ENCODE measurements at places on chromosomes 11 and 22.

- peak; percentile 67 for DNase-seq
Measured at GRCh38 chr11:60971520-60971919, at the start of gene CD6. Gene CD6, plus strand, starts transcription at chr11:60971680. Its CDS starts 186 bp downstream, at chr11:60971866.

- DNase-seq, result peak; percentile 89
Measured at GRCh38 chr22:23849009-23850006, 8.4 kb upstream of the SLC2A11 start.

GRCh38 chr11:10875430-10876021, 17.7 kb upstream of the ZBED5 start:
- no peak for DNase-seq

GRCh38 chr11:124296016-124296415, 17.7 kb downstream of the OR8D1 start:
- DNase-seq, result no peak

DNA sequence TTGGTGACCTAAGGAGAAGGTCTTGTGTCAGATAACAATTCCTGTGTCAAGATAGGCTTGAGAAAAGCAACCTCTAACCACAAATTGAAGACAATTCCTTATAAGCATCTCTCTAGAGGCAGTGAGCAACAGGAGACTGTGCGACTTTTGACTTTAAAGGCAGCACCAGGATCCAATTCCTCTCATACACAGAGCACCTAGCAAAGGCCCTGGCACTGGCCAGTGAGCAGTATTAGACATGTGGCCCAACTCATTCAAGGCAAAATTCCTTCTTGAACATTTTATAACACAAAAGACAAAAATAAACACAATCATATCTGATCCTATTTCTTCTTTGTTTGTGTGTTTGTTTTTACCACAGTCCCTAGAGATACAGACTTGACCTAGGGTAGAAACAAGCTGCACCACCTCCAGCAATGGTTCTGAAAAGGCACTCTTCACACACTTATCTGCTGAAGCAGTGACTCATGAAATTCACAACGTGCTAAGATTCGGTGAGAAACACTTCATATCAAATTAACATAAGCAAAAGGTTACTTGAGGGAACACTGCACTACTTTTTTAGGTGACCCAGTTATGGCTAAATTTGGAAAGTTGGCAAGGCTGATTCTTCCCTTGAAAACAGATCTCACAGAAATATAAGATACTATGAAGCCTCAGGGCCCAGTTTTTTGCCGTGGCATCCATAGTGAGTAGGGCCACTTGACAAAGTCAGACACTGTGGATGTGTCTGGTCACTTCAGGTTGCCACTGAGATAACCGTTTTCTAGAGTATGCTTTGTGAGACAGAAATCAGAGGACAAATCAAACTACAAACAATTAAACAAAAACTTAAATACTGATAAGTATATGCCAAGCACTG, 1018.9 kb downstream of the DLG2 start:
- DNase-seq, result no peak

DNA sequence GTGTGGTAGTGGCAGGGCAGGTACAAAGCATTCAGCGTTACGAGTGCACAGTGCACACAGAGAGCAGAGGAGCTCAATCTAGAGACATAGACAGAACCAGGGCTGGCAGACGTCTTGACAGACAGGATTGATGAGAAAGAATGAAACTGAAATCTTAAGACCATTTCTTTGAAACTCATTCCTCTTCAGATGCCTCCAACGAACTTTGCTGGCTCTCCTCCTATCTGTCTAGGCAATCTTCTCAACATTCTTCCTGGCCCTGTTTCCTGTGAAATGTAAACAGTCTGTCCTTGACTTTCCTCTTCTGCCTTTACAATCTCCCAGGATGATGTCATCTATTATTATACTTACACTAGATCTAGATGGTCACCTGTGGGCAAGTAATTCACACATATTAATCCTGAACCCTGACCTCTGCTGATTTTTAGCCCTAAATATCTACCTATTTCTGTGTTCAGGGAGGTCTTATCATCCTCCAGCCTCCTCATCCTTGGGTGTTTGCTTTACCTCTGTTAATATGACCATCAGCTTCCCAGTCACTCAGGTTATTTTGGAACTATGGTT, 119.5 kb downstream of the ENTHD1 start:
- peak; percentile 12 for DNase-seq

- no peak for DNase-seq
Measured at GRCh38 chr22:29109822-29110221, 37.0 kb downstream of the KREMEN1 start.

DNA sequence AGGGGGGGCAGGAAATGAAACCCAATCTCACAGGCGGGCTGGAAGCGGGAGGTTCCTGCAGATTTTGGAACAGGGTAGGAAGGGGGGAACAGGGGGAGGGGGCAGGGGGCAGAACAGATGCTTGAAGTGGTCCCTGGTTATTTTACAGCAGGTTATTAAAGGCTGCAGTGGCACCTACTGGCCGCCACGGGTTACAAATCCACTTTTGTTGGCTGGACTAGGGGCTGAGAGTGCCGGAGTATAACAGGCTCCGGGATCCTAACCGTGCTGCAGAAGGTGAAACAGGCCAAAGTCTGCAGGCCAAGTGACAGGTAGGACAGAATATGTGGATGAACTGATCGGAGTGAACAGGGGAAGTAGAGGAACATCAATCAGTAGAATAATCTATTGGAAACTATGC, 2.5 kb downstream of the ROBO3 start:
- DNase-seq, result no peak

DNA sequence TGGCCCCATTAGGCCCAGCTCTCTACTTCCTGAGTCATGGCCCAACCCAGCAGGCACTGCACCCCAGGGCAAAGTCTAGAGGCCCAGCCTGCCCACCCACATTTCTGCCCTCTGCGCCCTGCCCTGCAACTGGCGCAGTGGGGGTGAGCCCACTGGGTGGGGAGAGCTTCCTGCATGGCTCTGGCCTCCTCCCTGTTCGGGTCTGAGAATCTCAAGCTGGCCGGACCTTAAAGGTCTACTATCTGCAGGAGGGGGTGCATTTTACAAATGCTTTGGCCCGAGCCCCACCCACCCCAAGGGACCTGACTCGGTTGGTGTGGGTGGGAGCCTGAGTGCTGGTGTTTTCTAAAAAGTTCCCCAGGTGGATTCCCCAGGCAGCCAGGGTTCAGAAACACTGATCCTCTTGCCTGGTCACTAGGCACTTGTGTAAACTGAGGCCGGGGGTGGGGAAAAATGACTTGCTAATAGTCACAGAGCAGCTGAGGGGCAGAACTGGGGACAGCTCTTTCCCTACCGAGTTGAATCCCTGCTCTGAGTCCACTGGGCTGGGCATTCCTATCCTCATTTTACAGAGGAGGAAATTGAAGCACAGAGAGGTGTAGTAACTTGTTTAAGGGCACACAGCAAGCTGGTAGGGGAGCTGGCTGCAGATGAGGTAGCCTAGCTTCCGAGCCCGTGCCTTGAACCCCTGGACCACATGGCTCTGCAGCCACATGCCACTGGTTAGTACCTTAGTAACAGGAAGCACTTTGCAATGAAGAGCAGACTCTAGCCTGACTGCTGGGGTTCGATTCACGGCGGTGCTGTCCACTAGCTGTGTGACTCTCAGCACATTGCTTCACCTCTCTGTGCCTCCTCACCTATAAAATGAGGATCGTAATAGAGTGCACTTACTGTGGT, 36.3 kb downstream of the CD82 start:
- peak; percentile 37 for DNase-seq

GRCh38 chr11:97739932-97740800, 1280.6 kb upstream of the CNTN5 start:
- no peak for DNase-seq

GRCh38 chr11:120310870-120311269, 14.2 kb upstream of the TLCD5 start:
- no peak for DNase-seq

DNA sequence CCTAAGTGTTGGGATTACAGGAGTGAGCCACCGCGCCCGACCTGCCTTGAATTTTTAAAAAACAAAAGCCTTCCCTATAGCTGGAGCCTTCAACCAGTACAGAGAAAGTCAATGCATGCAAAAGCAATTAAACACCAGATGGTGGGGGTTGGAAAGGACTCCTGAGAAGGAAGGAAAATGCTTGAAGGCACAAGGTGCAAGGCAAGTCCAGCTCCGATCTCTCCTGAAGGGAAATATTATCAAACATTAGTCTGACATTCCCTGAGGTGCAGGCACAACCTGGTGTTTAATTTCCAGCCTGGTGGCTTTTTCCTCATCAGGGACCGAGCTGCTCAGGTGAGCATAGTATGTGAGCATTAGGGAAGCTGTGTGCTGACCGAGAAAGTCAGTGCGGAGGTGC, 12.9 kb upstream of the RAPSN start:
- DNase-seq, result no peak

DNA sequence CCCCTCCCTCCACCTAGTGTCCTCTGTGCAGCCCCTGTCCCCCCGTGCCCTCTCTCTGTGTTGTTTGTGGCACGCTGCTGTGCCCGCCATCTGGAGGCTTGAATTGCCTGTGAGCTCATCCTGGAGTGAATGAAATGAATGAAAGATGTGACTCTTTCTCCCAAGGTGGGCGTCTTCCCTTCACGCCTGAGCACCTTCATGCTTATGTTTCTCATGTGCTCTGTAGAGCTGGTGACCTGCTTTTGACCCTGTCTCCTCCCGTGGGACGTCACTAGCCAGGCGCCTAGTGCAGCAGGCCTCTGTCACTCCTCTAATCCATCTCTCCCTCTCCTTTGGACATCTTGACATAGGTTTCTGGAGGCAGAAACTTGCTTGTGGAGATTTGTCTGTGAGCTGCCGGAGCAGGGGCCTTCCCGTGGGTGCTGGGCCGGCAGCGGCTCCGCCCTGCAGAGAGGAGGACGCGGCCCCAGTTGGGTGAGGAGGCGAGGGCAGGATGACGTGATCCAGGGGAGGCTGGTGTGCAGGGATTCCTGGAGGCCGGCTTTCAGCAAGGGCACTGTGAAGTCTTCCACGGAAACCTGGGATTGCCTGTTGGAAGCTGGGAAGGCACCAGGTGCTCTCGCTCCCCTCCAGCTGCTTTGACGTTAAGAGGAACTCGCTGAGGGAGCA, 40.6 kb downstream of the MUC6 start:
- DNase-seq, result no peak

DNA sequence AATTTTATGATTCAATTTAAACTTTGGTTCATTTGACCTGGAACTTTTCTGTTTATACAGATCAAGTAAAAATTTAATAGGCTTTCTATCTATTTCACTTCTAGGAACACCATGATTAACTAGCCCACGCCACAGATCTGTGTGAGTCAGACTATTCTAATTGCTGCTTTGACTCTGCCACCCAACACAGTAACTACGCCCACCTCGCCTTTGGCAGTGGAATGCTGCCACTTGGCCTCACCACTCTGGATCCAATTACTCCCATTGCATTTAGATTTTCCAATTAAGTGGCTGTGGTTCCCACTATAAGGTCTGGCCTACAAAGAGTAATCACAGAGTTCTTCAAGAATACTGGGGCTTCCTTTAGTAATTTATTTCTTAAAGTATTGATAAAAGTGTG, 46.6 kb upstream of the LIN7C start:
- no peak for DNase-seq

DNA sequence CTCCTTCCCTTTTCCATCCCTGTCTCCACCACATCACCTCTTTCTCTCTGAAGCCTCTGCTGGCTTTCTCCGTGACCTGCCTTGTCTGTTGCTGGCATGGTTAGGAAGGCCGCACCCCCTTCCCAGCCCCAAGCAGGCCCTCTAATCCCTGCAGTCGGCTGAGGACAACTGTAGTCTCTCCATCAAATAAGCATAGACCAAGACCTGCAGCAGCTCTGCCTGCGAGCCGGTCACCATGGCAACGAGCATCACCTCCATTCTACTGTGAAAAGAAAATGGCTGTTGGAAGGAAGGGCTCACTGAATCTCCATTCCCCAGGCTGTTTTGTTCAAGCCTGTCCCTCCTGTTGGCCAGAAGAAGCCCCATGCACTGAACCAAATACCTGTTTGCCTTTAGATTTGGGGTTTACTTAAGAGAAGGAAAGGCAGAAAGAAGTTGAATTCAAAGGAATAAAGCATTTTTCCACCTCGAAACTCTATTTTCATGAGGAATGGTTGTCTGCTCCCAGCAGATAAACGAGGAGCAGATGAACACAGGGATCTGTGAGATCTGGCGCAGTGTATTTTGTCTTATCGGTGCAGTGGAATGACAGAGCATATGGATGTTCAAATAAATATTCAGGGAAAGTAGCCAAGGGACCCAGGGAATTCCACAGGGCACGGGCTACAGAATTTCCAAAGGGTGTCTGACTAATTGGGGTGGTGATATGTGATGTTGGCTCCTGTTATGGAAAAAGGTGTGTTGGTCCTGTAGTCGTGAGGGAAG, 113.1 kb upstream of the TTC12 start:
- no peak for DNase-seq

DNA sequence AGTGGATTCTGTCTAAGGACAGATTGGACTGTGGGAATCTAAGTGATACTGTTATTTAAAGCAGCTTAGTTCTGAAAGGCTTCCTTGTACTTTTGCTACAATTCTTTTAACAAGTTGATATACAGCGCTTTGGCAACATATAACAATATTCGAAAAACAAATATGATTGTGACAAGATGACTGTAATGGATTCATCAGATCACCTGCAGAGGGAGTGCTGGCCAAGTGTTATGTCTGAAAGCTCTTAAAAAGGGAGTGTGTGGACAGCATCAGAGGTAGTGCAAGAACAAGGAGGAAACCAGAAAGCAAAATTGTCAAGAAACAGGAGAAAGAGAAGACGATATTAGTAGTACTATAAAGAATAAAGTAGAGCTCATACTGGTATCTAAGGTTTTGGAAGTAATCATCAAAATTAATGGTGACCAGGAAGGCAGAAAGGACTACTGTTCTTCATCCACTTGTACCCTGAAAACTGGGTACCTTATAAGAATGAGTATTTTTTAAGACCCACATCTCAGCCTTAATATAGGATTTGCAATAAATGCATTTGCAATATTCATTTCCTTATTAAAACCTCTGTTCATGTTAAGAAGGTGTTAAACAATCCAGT, 1112.0 kb upstream of the CCDC90B start:
- no peak for DNase-seq
